ENCODE measurements at places on chromosomes 3 and 15.

DNA sequence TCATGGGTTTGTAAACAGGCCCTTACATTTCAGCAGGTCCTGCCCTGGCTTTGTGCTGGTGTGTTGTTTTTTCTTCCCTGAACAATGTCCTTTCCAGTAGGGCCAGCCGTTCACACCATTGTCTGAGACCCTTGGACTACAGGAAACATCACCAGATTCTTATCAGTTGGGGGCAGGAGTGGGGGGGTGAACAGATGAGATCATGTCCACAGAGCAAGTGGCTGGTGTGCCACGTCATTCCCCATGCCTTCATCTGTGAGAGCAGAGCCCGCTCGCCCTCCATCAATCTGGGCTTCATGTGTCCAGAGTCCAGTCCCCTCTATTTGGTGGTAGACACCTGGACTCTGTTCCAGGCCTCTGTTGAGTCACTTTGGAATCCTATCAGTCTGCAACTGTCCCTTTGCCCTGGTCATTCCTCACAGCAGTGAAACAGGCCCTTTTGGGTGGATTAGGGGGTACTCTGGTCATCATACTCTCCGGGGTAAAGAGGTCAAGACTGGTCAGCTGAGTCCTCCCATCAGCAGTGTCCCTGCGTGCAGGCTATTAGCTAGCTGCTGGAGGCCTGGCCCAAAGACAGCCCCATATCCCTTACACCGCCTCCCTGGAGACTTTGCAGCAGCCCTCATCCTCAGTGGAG lies 15.0 kb downstream of the SEMA3G start:
- DNase-seq = no peak

- no peak for DNase-seq
Observed at GRCh38 chr15:57527382-57528091, 64.2 kb upstream of the MYZAP start.

GRCh38 chr3:158572766-158573060 lies 1.7 kb downstream of the MLF1 start:
- no peak for DNase-seq

GRCh38 chr3:46520531-46520930 lies 22.8 kb downstream of the RTP3 start:
- no peak for DNase-seq

DNA sequence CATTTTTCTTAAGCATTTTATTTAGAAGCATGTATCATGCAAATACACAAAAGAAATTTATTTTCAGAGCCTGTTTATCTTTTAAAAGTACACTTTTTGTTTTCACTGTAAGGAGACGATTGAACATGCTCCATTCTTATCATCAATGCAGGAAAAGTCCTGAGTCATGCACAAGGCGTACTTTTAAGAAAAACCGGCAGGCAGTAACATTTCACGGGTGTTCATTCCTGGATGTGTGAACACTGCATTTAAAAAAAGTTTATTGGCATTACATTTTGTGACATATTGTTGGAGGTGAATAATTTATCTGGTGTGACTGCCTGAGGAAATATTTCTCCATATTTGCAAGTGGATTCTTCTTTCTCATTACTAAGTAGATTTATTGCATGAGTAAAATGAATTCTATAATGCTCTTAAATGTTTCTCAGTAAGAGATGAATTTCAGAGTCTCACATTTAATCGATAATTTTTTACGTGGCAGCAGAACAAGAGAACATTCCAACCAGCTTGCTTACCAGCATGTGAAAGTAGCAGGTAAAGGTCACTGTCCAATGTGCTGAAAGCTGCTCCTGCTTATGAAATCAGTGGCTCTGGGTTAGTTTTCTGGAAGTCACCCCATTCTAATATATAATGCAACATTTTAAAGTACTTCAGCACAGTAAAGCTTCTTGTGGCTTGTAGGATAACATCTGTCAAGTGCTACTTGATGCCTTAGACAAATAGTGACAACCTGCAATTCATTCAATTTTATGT lies 87.0 kb downstream of the SV2B start:
- no peak for DNase-seq

DNA sequence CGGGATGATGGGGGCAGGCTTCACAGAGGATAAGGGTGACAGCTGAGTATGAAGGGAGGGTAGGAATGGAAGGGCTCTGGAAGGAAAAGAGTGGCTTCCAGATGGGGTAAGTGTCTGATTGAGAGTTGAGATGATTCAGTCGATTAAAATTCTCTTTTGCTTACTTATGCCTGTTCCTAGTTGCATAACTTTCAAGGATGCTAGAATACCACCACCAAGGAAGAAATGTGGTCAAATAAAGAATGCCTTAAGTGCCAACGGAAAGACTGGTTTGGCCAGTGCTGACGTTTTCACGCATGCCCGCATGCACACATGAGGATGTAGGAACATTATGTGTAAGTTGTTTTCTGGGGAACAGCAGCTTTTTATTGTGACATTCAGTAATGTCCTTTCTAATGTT lies 263.4 kb upstream of the WNT5A start:
- no peak for DNase-seq

DNA sequence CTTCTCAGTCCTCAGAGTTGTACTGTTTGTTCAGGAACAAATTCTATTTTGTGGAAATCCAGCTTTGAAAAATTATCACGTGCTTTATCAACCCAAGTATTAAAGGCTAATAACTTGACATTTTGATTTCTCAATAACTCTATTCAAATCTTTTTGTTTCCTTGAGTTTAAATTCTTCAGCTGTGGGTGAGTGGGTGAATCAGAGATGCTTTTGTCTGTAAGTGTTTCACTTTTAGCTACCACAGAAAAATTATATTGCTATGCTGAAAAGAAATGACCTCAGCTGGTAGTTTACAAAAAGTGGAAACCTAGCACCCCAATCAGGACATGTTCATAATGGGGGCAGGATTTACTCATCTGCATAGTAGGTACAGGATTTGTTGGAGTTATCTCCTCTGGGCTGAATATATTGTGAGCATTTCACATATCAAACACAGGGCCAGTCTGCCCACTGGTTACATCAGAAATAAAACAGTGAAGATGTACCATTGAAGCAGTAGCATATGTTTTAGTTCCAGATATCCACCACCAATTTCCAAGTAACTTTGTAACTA lies 30.5 kb downstream of the MINDY4B start:
- DNase-seq = no peak

Measured in hippocampal formation (tissue), 2 donors.